Left lung (tissue), 14 donors: ENCODE measurements at places on chromosomes 1 and 21. TPM values are rescaled to one million over a fixed set of nuclear protein-coding genes. Genes with fewer than 3 reads are reported as not detected.

Gene RIIAD1
- 1.9 TPM for polyA plus RNA-seq

Gene SASS6
- 9.2 TPM for polyA plus RNA-seq

Gene LENEP
- 1.1 TPM for polyA plus RNA-seq

Gene NENF
- 48.2 TPM for polyA plus RNA-seq

Gene NFYC
- polyA plus RNA-seq: 93.0 TPM

Gene PADI1
- not detected for polyA plus RNA-seq

Gene PLA2G2F
- not detected for polyA plus RNA-seq

Gene NPPB
- polyA plus RNA-seq: not detected

Gene SLC19A2
- polyA plus RNA-seq: 16.1 TPM

Gene NBPF10
- 2.1 TPM for polyA plus RNA-seq

Gene MOB3C
- polyA plus RNA-seq: 18.4 TPM
